ENCODE measurements at places on chromosomes 1 and 21.

GRCh38 chr1:80542231-80542630 lies 1258.5 kb upstream of the ADGRL2 start:
- no peak for DNase-seq

- DNase-seq, result no peak
Measured at GRCh38 chr1:235018161-235018560, 110.5 kb downstream of the TOMM20 start.

GRCh38 chr1:43582162-43582566 lies 51.5 kb downstream of the PTPRF start:
- DNase-seq, result no peak

GRCh38 chr1:207064561-207064960 lies 11.5 kb downstream of the PFKFB2 start:
- no peak for DNase-seq

Measured in stimulated activated CD4-positive, alpha-beta T cell treated with anti-CD3 and anti-CD28 coated beads, TNF-alpha, amount 100 ng/mL, for 1 hour (primary cell).